ENCODE measurements at places on chromosomes 4 and X.

- DNase-seq, result no peak
Measured at GRCh38 chr4:54139332-54139731, 39.4 kb downstream of the GSX2 start.

- no peak for DNase-seq
Measured at GRCh38 chr4:99853999-99854398, 37.4 kb downstream of the DAPP1 start.

- DNase-seq, result no peak
Measured at GRCh38 chr4:45578874-45579273, 545.0 kb downstream of the GABRG1 start.

DNA sequence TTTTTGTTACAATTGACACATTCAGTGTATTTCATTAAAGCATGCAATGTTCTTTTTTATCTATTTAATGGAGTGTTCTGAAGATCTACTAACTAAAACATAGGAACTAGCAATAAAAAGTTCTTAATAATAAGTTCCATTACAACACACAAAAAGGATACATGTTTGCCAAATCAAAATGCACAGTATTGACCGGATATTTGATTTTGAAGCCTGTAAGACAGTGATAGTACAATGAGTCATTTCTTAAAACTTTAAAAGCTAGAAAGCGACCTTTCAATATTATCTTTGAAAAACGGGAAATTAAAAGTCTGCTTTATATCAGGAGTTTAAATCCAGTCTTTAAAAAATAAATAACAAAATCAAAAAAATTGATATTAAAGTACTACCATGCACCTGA lies 2.4 kb upstream of the PRDM5 start:
- no peak for DNase-seq

- no peak for DNase-seq
Measured at GRCh38 chr4:177041356-177041755, 248.6 kb upstream of the VEGFC start.

- DNase-seq, result no peak
Measured at GRCh38 chr4:140826701-140827027, 70.5 kb upstream of the TBC1D9 start.

DNA sequence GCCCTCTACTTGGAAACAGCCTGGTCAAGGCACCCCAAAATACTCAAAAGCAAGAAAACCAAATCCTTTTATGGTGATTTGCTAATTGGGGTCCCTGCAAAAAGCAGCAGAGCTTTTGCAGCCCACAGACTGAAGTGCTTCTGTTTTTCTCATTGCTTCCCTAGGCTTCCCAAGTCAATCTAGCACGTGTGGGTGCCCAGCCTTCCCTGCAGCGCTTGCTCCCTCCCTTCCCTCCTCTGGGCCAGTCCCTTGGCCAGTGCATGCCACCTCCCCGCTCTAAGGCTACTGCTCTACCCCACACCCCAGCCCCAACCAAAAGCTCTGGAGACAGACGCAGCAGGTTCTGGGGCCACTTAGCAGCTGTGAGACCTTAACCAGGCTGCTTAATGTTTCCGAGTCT lies 53.6 kb downstream of the ANAPC4 start:
- DNase-seq, result no peak

- DNase-seq, result no peak
Measured at GRCh38 chr4:8644461-8644891, 51.9 kb downstream of the CPZ start.

DNA sequence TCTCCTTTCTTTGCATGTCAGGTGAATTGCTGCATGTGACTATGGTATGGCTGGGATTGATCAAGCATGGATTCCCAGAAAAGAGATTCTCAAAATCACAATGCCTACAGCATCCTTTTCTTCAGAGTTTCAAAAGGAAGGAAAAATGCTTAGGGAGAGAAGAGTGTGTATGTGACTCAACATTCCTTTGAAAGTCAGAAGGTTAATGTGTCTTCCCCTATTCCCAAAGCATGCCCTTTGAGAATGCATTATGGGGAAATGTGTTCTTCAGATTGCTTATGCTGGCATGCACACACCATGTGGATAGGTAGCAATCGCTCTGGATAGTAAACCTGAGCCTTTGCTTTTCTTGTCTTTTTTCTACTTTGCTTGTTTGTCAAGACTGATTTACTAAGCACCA lies 78.5 kb downstream of the ELOVL6 start:
- no peak for DNase-seq

- no peak for DNase-seq
Measured at GRCh38 chr4:145076469-145076855, 21.5 kb downstream of the ANAPC10 start.

DNA sequence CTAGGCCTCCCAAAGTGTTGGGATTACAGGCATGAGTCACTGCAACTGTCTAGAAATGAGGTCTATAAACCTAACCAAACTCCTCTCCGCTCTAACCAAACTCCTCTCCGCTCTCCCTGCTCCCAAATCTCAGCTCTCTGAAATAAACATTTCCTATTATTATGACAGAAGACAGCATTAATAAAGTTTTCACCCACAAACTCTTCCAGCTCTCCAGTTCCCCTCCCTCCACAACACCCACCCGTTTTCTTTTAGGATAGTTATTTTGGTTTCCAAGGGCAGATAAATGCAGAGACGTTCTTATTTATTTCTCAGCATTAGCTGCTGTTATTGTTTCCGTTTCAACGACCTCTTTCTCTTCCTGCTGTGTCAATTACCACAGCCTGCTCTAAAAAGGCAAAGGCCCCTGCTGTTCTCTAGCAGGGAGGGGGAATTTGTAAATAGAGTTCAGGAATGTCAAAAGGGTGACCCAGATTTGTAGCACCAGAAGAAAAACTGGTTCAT lies 13.3 kb upstream of the SCD5 start:
- no peak for DNase-seq

GRCh38 chrX:65757943-65758342 lies 90.5 kb downstream of the MSN start:
- DNase-seq, result no peak

All from stimulated activated CD4-positive, alpha-beta T cell treated with anti-CD3 and anti-CD28 coated beads, Interleukin-1b, Interleukin-23, amount 100 ng/mL, for 48 hours (primary cell).